Mesendoderm (in vitro differentiated cells): ENCODE measurements at places on chromosomes 16 and 17.

GRCh38 chr17:69593716-69594115, 179.2 kb downstream of the MAP2K6 start:
- DNase-seq, result no peak

DNA sequence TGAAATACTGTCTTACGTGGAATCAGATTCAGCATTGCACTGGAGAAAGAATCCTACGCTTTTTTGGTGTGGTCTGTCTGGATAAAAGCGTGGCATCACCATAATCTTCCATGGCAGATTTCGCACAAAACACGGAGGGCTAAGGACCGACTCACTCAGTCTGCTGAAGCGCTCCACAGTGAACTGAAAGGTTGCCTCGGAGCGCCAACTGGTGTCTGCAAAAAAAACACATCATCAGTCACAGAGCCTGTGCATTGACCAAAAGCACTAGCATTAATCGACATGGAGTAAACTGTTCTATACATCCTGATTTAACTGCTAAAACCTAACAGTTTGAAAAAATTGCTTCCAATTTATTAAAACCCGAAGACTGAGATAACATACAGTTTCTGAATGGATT, 40.5 kb downstream of the USP7 start:
- DNase-seq, result no peak

DNA sequence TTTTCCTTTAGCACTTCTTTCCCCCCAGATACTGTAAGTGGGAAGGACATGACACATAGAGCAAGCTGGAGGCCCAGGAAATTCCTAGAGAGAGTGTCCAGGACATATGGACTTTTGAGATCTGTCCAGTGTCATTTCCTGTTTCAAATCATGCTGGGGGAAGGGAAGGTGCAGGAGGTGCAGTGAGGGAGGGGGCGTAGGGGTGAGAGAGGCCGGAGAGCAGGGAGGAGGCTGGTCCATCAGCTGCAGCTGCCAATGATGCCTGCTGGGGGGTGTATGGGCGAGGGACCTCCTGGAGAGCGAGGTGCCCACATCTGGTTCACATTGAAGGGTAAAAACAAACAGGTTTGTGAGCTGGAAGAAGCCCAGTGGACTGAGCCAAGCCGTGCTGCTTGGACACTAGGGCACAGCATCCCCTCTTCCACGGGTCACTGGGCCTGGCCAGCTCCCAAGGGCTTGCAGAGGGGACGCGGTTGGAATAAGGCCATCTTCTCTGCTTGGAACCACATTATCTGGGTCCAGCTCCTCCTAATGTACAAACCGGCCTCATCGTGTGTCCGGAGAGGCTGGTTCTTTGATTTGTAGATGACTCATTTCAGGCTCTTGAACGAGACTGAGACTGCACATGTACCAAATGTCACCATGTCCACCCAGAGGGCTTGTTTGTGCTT, 70.4 kb upstream of the SMURF2 start:
- DNase-seq, result no peak

- DNase-seq, result no peak
Observed at GRCh38 chr17:77018504-77018903, 122.3 kb upstream of the SEC14L1 start.

- no peak for DNase-seq
Observed at GRCh38 chr16:88882358-88883030, 16.0 kb upstream of the PABPN1L start.

GRCh38 chr16:558298-559020, 1.7 kb upstream of the PRR35 start:
- DNase-seq, result no peak

DNA sequence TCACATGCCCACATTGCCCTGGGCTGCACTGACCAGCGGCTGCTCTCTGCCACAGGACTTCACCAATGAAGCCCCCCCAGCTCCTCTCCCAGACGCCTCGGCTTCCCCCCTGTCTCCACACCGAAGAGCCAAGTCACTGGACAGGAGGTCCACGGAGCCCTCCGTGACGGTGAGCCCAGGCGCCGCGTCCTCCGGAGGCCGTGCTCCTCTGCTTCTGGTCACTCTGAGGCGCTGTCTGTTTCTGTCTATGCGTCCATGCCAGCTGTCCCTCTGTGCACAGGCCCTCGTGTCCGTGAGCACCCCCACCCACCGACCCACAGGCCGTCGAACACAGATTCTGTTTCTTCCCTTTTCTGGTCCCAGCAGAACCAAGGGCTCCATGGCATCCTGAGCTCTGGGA, 62.6 kb downstream of the PLD6 start:
- DNase-seq, result no peak

- DNase-seq, result peak; percentile 61
Observed at GRCh38 chr17:2215616-2216364, 87.8 kb downstream of the SMG6 start.

DNA sequence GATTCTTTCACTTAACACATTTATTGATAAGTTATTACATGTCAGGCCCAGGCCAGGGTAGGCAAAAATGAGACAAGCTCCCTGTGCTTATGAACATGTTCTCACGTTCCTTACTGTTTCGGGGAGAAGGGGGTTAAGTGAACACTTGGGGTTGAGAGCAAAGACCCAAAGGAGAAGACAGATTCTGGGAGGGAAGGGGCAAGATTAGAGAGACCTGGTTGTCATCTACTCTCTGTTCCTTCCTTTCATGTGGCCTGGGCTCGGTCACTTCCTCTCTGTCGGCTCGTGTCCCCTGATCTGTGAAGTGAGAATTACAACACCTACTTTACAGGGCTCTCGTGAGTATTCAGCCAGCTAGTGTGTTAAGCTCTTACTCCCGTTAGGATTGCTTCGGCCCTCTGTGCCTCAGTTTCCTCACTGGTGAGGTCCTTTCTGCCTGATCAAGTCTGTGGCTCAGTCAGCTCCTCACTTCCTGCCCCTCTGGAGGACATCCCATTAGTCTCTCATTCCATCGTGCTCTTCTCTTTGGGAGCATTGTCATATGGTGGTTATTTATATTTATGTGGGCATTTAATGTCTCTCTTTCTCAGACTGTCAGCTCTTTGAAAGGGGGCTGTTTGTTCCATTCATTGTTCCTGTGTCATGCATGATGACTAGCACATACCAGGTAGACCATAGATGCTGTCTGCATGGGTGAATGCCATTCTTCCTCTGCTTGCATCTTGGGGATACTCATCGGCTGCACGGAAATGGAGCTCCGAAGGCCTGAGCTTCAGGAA, 38.9 kb downstream of the PLCG2 start:
- DNase-seq, result no peak

- no peak for DNase-seq
Observed at GRCh38 chr16:72430121-72430520, 258.2 kb upstream of the PMFBP1 start.

GRCh38 chr16:29700253-29700987, 21.4 kb downstream of the QPRT start:
- peak; percentile 91 for DNase-seq

DNA sequence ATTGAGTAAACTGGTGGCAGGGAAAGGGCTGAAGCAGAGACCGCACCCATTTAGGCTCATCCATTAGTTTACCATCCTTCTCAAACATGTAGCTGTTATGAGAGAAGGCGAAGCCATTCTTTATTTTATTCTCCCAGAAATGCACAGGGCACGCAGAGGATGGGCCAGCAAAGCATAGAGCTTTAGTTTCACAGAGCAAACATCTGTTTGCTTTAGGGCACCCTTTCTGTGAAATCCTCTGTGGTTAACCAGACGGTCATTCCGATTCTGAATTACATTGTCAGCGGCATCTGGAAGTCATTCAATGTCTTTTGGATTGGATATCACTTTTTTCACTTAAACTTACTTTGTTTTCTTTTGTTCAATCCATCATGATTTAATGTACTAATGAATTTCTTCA, 96.0 kb downstream of the TOX3 start:
- DNase-seq, result no peak

DNA sequence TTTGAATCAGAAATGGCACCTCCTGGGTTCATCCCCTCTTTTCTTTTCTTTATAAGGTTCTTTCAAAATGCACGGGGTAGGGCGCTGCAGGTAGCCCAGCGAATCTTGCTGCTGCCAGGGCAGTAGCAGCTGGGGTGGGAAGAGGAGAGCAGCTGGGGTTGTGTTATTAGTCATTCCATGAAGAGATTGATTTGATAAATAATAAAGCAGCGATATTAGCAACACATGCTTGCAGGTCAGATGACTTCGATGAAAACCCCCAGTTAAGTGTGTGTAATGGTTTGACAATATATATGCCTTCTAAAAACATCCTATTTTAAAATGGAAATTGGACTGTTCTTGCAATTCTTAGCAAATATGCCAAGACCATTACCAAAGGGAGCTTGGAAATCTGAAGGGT, 200.7 kb downstream of the CCDC182 start:
- DNase-seq, result no peak

- DNase-seq, result no peak
Observed at GRCh38 chr17:48213797-48214196, 106.2 kb downstream of the SNX11 start.

DNA sequence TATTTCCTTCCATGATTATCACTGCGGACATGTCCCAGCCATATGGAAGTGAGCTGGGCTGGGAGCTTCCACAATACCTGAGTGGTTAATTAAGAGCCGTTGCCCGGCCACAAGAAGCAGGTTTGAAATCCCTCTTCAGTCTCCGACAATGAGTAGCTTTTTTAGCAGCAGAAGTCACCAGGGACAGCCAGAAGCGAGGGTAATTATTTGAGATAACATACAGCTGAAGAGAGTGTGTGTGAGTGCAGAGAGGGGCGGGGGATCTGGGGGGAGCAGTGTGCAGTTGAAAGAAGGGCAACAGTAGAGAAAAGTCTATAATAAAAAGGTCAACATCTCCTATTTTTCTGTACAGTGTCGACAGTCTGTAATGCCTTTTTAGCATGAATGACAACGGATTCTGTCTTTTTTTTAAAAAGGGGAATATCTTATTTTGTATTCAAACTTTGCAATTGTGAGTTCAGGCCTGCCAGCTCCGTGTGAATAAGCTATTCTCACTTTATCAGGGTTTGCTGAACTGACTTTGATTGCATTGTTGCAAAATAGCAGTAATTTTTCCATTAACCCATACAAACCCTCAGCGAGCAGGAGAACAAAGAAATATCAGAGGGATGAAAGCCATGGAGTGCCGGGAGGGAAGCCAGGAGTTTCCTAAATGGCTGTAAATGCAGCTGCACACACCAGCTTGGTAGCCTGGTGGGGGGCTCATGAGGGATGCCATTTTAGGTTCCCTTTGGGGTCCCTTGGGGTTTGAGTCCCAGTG, 220.3 kb upstream of the IRX3 start:
- peak; percentile 16 for DNase-seq

DNA sequence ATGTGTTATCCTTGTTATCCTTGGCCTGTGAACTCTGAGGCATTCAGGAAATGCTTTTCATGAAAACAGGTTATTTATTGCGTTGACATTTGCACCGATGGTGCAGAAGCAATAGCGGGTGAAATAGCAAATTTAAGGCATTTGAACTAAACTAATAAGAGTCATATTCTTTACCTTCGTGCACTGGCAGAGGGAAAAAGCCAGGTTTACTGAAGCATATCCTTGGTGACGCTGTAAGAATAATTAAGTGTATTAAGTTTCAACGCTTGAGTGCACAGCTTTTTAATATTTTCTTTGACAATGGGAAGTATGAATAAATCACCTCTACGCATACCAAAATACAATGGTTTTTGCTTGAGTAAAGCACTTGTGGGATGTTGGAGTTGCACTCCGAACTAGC, 13.6 kb upstream of the KPNA2 start:
- no peak for DNase-seq

GRCh38 chr17:68127914-68128313, 92.4 kb downstream of the KPNA2 start:
- DNase-seq, result no peak

GRCh38 chr17:39737760-39738567, at the start of gene GRB7:
TSS of gene GRB7 (plus strand) at chr17:39737938. CDS start at chr17:39742302, 4,364 bp downstream.
- DNase-seq, result peak; percentile 71

DNA sequence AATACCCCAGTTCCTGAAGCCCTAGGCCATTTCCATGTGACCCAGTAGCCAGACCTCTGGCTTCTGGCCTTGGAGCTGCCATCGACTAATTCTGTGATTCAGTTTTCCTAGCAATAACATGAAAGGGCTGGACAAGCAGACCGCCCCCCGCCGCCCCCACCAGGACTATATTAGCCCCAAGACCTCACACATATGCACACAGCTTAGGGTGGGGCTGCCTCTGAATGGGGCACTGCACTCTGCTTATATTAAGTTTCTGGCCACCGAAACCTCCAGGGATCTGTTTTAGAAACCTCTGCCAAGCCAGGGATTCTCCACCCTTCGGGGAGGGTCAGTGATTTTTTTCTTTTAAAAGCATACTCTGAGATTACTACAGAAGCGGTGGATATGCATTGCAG, 2.3 kb downstream of the RAB11FIP4 start:
- no peak for DNase-seq

DNA sequence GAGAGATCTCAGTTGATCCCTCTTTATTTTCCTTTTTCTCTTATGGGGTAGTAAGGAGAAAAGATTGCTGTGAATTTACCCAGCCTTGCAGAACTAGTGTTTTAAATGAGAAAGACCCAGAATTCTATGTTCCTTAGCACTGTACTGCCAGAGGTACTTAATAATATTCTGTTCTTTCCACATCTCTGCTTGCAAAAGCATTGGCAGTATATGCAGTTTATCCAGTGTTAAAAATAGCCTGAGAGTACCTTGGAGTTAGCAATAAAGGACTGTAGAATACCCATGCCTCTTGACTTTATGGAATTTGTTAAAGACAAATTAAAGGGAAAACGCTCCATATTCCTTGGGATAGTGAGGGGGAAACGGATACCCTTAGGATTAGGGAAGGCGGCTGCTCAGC, 11.9 kb downstream of the SLC7A6 start:
- no peak for DNase-seq

- no peak for DNase-seq
Observed at GRCh38 chr17:41925991-41926590, 4.3 kb upstream of the ODAD4 start.

DNA sequence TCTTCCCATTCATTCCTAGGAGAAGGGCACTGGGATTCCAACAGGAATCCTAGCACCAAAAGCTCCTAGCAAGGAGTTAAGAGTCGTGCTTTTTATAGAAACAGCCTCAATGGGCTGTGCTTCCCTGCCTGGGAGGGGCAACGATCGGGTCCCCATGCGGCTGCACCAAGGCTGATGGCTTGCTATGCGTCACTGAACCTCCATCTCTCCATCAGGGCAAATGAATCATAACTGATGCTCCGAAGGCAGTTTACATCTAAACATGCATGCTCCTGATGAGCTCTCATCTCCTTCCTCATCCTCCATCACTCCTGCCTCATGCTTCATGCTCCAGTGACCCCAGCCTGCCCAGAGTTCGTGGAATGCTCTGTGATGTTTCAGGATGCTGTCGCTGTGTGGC, 270.5 kb downstream of the FOXL1 start:
- DNase-seq, result no peak

DNA sequence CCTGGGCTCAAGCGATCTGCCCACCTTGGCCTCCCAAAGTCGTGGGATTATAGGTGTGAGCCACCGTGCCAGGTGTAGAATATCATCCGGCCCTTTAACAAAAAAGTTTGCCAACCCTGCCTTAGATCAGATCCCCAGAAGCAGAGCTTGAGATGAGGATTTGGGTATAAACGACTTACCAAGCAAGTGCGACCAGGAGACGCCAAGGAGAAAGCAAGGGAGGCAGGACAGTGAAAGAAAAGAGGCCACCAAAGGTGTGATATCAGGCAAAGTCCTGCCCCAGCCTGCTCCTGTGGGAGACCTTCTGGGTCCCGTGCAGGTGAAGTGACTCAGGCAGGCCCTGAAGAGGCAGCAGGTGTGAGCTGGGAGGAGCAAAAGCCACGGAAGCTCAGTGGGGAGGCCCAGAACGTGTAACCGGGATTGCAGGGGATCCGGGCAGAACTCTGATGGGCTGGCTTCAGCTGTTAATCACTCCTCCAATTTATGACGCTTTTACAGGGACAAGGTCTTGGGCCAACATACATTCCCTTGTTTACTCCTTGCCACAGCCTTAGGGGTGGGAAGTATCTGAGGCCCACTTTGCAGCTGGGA, 14.1 kb upstream of the CALB2 start:
- DNase-seq, result peak; percentile 6

- no peak for DNase-seq
Observed at GRCh38 chr17:8366231-8366630, 10.3 kb downstream of the KRABD2 start.
